ENCODE measurements at places on chromosomes 13 and 19. TPM values are rescaled to one million over a fixed set of nuclear protein-coding genes. Genes with fewer than 3 reads are reported as not detected.

The CLEC11A gene
- total RNA-seq: 17.7 TPM

The CLDN10 gene
- total RNA-seq: not detected

The SHC2 gene
- 0.39 TPM for total RNA-seq

The EMP3 gene
- 193 TPM for total RNA-seq

The CYP4F2 gene
- not detected for total RNA-seq

The PRX gene
- 2.4 TPM for total RNA-seq

The DKKL1 gene
- not detected for total RNA-seq

The RASGRP4 gene
- total RNA-seq: not detected

The KCNN1 gene
- total RNA-seq: not detected

The LRRC4B gene
- total RNA-seq: not detected

The NTF4 gene
- not detected for total RNA-seq

The BTBD2 gene
- 55.0 TPM for total RNA-seq

The SULT2B1 gene
- not detected for total RNA-seq

The LYPD3 gene
- 0.26 TPM for total RNA-seq

The ZNF30 gene
- total RNA-seq: 3.7 TPM

The ZNF235 gene
- total RNA-seq: 3.0 TPM

The TUBB4A gene
- total RNA-seq: not detected
